Stimulated activated CD8-positive, alpha-beta memory T cell treated with anti-CD3 and anti-CD28 coated beads, Interleukin-15, amount 100 ng/mL, for 1 hour (primary cell): ENCODE measurements at places on chromosomes 12 and 14.

DNA sequence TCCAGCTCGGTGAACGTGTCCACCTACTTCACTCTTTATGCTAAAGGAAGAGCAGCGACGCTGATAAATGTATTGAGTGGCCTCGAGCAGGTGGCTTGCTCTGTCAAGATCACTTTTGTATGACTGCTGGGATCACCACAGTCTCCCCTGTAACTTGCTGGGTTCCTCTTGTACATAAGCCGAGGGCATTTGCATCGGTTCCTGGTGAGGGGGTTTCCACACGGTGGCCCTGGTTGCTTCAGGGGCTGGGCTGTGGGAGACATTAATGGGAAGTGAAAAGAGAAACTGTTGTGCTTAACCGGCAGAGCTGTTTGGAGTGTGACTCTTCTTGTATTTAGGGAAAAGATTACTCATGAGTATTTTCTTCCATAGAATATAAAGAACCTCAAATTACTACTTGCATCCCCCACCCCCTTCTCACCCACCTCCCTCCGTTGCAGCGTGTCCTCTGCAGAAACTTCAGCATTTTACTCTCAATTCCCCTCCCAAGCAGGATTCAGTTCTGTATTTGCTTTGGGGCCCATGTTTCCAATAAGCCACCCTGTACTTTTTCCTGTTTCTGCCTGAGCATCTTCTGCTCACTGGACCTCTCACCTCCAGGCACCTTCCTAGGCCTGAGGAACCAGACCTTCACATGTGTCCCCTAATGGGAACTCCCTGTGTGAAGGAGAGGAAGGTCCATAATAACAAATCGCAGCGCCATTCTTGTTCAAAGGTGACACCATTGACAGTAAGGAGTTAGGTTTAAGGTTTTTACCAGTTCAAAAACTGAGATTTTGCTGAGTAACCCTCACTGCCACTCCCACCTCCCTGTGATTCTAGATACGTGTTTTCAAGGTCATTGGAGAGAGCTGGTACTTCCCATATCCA is 187.0 kb downstream of the ETV6 start:
- no peak for DNase-seq

GRCh38 chr12:51285843-51286242 is 15.6 kb upstream of the SMAGP start:
- no peak for DNase-seq

GRCh38 chr12:47651368-47652254 is 54.2 kb downstream of the RPAP3 start:
- no peak for DNase-seq

DNA sequence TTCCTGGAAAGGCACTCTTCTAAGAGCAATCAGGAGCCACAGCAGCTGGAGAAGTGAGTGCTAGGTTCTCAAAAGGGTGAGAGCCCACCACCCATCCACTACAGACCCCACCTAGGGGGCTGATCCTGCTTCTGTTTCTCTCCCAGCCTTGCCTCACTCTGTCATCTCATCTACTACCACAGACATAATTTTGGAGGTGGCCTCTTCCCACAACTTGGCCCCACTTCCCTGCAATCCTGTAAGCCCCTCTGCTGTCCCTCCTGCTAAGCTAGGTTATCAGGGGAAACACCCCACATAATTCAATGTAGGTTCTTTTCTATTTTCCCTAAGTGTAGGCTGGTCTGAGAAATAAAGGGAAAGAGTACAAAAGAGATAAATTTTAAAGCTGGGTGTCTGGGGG is 16.5 kb downstream of the KRT76 start:
- no peak for DNase-seq

GRCh38 chr12:84056-84455 is 17.5 kb downstream of the IQSEC3 start:
- DNase-seq, result no peak

DNA sequence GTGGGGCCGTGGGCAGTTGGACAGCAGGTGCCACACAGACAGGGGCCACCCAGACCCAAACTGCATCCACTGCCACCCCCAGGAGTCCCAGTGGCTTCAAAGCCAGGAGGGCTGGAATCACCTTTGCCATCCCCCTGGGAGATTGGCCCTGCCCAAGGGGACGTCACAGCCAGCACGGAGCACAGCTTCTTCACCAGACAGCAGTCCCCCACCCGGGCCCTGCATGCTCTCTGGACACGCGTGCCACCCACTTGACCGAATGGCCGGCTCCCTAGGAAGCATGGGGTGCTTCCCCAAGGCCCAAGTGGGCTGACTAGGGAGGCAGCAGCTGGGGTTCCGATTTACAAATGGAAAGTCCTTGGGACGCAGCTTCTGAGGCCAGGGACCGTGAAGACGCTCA is 17.3 kb downstream of the DHX37 start:
- no peak for DNase-seq

DNA sequence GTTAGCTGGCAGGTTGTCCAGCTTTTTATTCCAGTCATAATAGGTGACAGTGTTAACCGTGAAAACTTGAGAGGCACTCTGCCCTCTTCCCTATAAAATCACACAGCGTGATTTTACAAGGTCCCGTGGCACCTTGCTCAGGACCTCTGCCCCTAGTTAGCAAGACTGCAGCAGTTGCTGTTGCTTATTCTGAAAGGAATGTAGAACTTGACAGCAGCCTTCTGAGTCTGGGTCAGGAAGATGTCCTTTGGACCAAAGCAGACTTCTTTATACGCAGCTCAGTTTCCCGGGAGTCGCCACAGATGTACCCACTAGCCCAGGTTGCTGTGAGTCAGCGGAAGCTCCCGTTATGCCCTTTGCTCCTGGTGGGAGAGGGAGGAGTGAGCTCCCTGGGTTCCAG is 13.2 kb downstream of the PRKAB1 start:
- DNase-seq, result no peak

DNA sequence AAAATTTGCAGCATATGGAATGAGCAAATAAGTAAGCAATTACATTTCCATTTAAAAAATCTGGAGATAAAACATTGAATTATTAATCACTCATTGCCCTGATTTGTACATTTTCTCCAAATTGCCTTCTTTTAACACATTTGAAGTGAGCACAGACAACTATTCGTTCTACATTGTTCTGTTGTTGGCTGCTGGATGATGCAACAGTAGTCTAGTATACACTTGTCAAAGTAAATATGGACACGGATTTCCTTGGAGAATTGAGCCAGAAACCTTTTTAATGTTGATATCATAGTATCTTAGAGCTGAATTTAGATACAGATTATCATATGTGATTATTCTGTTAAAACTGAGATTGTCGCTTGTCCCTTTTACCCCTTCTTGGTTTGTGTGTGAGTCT is 188.2 kb downstream of the FUT8 start:
- no peak for DNase-seq

DNA sequence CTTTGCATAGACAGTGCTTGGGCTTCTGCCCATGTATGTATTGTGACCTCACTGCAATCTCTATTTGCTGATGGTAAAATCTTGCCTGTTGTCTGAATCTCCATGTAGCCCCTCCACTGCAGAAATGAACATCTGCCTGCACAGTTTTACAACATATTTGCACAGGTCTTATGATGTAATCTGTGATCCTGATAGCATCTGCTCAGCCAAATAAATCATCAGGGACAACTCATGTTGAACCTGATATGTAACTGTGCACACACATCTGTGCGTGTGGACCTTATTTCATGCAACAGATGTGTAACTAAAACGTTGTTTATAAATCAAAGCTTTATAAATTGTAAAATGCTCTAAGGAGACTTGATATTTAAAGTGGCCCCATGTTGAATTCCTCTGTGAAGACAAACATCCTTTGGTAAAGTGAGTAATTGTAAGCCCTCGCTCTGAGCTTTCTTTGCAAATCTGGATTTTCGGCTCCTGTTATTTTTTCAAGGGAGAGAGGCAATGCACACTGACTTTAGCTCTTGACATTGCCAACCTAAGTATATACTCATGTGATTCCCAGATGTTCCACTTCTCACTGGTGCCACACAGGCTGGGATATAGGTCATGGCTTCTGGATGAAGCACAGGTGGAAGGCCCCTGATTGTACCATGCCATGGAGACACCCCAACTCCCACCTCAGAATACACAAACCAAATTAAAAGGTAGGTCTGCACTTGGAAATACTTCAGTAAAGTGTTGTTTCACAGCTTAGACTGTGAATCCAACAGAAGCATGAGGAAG is 371.3 kb downstream of the GRIN2B start:
- DNase-seq, result no peak

GRCh38 chr12:117100251-117100650 is 1.0 kb upstream of the TESC start:
- no peak for DNase-seq

DNA sequence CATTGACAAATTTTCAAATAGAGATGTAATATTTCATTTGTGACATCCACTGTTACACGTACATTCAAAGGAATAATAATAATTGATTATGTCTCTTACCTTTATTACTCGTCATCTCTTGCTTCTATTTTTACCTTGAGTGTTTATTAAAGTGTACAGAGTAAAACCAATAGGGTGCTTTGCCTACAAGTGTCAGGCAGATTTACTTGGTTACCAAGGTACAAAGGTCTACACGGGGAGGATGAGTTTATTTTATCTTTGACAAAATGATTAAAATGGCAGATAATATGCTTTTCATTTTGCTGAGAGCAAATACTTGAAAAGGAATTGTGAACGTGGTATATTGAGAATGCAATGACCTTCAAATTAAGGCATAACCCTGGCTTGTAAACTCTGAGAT is 137.8 kb upstream of the SOX5 start:
- DNase-seq, result no peak

DNA sequence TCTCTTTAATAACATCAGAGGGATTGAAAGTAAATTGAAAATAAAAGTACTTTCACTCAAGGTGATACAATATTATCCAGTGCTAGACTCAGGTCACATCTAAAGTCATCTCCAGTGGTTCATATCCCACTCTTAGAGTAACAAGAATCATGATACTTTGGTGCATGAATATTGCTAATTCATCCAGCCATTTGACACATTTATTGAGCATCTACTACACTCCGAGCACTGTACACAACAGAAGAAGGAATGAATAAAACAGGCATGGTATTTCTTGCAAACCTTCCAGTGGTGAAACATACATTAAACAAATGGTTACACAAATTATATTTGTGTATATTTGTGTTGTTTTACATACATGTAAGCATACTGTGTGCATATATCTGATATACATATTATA is 116.0 kb upstream of the TMCC3 start:
- DNase-seq, result no peak

DNA sequence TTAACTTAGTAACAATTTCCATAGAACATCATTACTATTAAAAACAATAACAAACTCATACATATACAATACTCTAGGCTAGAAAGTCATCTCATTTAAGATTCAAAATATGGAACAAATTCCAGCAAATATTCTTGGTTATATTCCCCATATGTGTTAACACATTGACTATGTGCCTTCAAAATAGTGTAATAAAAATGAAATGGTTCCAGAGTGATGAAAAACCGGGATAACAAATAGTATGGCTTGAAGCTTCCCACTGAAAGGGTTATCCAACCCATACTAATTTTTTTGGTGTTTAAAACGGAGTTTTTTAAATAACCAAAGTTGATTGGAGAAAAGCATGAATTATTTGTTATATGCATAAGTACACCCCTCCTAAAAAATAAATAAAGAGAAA is 5.3 kb downstream of the LRIG3 start:
- DNase-seq, result no peak

GRCh38 chr12:2284857-2285256 is 232.1 kb downstream of the CACNA1C start:
- no peak for DNase-seq

DNA sequence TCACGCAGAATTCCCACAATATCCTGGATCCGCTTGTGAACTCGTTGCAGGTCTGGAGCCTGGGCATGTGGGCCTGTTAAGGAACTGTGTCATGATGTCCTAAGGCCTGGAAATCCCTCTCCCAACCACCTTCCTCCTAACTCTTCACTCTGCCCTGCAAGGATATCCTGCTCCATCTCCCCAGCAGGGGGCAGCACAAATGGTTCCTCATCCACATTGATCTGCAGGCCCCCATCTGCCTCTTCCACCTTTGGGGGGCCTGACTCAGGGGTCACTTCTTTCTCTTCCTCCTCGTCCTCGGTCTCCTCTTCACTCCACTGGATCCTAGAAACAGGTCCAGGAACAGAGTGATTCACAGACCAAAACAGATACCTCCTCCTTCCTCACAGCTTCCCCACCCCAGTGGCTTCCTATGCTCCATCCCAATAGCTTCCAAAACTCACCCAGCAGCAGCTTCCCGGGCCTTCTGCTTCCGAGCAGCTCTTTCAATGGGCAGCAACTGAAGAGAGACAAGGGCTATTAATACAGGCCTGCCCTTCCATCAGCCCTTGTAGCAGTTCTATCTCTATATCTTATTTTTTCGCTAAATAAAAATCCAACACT is 4.5 kb downstream of the NOP2 start:
- peak; percentile 51 for DNase-seq

DNA sequence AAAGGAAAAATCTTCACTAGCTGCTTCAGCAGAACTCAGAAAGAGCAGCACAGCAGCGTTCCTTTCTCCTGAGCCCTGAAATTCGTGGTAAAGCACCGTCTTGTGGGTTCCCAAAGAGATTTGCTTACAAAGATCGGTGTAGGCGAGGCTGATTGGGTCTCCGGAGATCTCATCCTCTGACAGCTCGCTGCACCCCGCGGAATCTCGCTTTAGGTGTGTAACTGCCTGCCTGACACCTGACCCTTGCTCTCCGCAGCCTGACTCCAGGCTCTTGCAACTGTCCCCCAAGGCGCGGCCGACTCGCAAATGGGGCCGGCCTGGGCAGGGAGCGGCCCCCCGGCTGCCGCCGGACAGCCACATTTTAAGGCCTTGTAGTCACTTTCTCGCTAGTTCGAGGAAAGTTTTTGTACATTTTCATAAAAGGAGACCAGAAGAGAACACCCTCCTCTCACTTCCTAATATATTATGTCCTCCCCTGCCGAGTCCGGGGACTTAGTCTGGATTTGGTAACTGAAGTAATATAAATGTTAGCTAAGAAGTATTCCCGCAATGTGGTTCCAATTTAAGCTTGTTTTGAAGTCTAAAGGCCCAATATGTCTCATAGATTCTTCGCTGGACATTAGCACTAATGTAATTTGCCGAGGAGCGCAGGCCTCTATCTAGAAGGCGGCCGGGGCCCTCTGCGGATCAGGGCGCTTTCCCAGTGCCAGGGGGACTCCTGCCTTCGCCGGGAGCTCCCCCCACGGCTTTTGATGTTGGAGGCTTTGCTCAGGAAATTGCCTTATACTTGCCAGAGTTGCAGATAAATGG is 177.3 kb upstream of the CDKN3 start:
- no peak for DNase-seq

GRCh38 chr14:56156096-56156495 is 37.9 kb downstream of the PELI2 start:
- no peak for DNase-seq

- DNase-seq, result no peak
Measured at GRCh38 chr14:100747021-100747586, 20.4 kb downstream of the DLK1 start.
